ENCODE measurements at places on chromosomes 6 and 20. TPM values are rescaled to one million over a fixed set of nuclear protein-coding genes. Genes with fewer than 3 reads are reported as not detected.

DNA sequence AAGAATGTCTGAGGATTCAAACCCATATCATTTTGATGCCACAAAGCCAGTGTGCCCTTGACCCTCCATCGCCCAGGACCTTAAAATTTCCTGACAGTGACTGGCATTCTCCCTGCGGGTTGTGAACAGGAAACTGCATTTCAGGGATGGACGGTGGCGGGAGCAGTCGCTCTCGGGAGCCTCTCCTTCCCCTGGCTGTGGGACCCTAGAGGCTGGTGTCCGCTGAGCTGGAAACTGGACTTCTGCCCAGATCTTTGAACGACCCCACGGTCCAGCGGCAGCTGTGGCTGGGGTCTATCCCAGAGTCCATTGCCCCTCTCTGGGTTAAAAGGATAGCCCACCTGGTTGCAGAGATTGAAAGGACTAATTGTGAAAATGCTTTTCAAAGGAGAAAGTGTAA lies 1.4 kb upstream of the SEC63 start:
- DNase-seq: no peak

- no peak for DNase-seq
Measured at GRCh38 chr20:62439218-62439617, 11.9 kb upstream of the RBBP8NL start.

GRCh38 chr20:44901974-44902373 lies 7.9 kb upstream of the PABPC1L start:
- DNase-seq: no peak

DNA sequence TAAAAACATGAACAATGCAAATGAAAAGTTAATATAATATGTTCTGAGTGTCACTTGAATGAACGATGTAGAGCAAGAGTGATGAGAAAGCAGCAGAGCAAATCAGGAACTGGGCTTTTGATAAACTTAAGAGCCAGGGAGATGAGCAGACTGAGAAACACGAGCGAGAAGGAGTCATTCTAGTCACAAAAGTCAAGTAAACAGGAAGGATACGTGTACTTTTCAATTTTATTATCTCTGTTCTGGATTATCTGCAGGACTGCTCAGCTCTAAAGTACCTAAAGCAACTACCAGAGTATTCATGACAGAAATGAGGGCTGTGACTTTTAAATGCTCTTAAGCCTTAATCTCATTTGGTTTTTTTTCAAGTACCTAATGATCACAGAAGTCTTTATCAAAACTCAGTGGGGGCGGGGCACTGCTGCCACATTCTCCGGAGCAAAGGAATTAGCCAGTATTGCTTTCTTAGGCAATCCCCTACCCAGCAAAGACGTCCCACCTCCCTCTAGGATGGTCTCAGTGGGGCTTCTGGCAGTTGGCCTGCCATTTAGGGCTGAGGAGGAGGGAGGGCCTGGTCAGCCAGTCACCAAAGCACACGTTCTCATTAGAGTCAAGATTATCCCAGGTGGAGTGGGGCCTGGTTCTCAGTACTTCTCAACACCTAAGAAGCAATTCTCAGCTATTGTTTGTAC lies 8.6 kb downstream of the MAN1A1 start:
- no peak for DNase-seq

DNA sequence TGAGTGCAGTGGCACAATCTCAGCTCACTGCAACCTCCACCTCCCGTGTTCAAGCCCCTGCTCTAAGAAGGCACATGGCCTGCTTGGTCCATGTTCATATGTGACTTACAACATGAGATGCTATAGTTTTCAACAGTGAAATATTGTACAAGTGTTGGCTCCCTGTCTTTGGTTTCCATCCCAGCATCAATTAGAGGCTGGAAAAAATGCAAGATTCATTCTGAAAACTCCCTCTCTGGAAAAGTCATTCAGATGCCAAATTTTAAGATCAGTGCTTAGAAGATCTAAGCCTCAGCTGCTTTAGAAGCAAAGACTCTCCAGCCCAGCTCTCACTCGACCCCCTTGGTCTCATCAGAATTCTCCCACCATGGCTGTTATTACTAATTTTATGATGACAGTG lies 398.9 kb downstream of the KIF16B start:
- no peak for DNase-seq

- DNase-seq: peak; percentile 76
Measured at GRCh38 chr20:35303735-35304491, 11.7 kb upstream of the FAM83C start.

Gene PKIB
- 0.52 TPM for total RNA-seq
